ENCODE measurements at places on chromosomes 11 and 22.
A peak's percentile ranks its signal among the peaks of the same experiment; 100 is the strongest.

GRCh38 chr11:91160661-91161060 lies 937.8 kb upstream of the CHORDC1 start:
- no peak for DNase-seq

DNA sequence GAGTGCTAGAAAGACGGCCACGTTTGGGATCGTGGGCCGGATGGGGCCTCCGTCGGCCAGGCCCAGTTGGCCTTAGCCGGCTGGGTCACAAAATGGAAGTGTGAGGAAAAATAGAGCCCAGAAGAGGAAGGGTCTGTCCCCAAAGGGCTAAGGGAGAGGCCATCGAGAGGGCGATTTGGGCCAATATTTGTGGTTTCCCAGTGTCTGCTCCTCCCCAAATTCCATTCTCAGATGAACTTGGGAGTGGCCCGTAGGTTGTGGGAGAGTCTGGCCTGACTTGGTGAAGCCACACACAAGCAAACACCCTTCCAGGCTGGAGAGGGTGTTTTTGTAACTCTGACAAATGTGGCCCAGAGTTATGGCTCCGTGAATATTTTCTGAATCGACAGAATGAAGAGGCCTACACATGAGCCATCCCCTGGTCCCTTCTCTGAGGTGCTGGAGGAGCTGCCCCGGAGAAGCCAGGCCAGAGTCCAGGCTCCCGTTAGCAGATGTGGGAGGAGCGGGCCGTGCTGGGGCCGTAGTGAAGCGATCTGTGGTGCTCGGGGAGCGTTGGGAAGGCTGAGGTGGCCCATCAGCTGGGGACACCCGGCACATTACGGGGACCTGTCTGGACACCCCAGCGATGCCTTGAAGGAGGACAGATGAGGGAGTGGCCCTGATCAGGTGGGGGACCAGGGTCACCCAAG lies 73.5 kb upstream of the PPARA start:
- DNase-seq, result no peak

DNA sequence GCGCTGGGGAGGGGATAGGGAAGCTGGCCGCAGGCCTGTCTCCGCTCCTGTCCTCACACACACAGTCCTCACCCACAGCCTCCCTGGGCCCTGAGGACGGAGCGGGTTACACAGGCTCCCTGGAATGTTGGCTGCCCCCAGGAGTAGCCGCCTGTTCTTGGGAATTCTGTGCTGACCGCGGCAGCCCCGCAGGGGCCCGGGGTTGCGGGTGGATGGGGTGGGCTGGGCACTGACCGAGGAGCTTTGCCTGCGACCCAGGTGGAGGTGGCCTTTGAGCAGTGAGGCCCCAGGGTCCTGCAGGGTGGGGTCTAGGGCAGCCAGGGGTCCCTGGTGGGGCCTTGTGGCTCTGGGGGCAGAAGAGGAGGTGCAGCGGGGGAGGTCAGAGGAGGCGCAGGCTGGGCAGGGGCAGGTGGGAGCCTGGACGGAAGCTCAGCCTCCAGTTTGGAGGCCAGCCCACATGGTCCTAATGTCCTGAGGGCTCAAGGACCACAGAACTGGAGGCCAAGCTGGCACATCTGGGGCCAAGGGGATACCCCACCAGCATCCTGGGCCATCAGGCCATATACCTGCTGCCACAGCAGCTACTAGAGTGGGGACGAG lies 6.6 kb upstream of the MRGPRG start:
- no peak for DNase-seq

DNA sequence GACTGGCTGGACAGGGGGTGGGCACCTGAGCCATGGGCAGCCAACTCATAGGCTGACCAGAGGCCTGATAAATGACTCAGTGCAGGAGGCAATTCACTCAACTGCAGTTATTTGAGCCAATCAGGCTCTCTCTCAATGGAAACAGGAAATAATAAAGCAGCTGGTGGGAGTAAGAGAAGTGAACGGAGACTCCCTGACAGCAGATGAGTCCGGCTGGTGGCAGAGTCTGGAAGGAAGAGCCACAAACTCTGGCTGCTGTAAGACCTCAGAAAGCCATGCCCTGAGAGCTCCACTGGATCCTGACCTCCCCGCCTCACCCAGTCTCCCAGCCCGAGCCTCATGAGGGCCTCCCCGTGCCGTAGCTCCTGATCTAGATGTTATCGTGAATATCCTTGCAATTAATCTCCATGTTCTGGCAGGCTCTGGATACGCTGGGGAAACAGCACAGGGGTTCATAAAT lies 69.8 kb downstream of the TRIM29 start:
- DNase-seq, result no peak

- DNase-seq, result no peak
Measured at GRCh38 chr22:21098099-21098671, 52.4 kb downstream of the LRRC74B start.

- DNase-seq, result peak; percentile 13
Measured at GRCh38 chr11:34512840-34513681, 533 bp downstream of the ELF5 start.

DNA sequence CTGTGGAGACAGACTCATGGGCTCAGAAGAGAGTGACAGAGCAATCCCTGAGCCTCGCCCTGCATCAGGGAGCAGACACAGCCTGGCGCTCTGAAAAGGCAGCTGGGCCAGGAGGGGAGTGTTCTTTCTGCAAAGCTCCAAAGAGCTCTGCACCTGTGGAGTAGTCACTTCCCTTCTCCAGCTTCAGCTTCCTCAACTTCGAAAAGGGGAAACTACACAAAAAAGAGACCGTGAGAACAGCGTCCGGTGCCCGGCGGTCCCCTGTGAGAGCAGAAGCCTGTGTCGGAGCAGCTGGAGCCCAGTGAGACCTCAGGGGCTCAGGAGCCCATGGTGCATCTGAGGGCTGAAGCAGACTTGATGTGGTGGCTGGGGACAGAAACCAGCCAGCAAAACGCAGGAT lies 35.1 kb downstream of the TP53I11 start:
- DNase-seq, result no peak

GRCh38 chr22:46673205-46673604 lies 53.0 kb downstream of the GRAMD4 start:
- no peak for DNase-seq

DNA sequence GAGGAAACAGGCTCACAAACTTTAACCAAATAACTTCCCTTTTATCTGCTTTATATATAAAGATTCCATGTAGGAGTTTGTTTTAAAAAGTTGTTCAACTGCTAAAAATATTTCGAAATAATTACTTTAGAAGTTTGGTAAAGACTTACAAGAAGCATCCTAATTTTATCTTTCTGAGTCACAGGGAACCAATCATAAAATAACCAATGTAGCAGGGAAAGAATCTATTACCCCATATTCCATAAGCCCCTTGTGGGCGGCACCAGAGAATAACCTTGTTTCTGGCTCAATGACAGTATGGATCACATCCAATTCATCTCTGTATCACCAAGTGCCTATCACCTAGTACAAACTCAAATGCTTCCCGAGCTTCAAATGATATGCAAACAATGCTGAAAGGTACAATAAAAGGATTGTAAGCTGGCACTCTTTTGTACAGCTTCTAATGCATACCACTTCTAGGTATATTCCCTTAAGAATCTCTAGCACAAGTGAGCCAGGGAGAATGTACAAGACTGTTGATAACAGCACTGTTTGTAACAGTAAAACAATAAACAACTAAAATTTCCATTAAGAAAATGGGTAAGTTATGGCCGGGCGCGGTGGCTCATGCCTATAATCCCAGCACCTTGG lies 158.4 kb downstream of the ATG16L2 start:
- DNase-seq, result peak; percentile 20

- no peak for DNase-seq
Measured at GRCh38 chr22:28978158-28978557, 83.5 kb downstream of the C22orf31 start.

DNA sequence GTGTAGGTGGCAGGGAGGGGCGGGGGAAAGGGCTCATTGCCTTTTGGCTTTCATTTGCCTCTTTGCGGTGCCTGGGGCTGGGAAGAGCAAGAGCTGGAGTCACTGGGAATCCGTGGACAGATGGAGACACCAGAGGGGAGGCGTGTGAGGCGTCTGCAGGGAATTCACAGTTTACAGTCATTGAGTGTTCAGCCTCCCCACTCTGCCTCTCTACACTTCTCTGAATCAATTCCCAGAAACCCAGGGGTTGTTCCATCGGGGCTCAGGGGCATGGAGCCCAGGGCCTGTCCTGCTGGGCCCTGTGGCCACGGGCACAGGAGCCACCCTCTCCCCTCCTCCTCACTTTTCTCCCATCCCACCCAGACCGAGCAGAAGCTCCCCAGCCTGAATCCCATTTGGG lies 160.5 kb upstream of the NAV2 start:
- no peak for DNase-seq

DNA sequence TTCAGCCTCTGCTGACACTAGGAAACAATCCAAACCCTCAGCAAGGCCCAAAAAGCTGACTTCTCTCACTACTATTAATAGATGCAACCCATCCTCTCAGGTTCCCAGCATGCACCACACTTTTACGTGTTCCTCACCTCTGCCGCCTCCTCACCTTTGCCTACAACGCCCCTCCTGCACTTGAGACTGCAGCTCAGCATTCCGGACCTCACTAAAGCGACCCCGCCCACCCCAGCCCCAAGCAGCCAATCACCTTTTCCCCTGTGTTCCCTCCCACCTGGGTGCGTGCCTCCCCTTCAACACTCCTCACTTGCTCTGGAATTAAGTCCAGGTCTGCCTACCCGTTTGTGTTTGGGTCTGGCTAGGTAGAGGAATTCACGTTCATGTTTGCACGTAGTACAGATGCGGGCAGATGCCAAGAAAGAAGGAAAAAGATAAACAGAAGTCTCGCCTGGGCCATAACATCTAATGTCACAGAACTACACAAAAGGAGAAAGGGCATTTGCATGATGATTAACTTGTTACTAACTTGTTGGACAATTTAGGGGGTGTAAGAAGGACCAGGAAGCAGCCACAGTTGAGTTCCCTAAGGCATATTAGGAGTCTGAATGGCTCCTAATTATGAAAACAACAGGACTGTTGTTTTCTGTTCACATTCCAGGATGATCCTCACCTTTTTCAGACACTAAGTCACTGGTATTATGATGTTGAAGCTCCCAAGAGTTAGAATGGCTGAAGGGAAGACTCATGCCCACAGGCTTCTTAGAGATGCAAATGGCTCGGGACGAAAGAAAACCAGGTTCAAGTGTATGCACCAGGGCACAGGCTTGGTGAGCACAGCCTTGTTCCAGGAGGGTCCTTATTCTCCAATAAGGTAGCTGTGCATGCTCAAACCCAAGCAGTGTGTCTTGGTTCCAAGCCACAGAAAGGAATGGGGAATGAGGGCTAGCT lies 102.2 kb downstream of the MICAL3 start:
- no peak for DNase-seq

GRCh38 chr11:134582770-134583095 lies 170.7 kb upstream of the B3GAT1 start:
- DNase-seq, result no peak

Data from fibroblast of the conjunctiva (primary cell).